Germinal center (tissue), 1 donor: ENCODE measurements at places on chromosomes 16 and 17.
A peak's percentile ranks its signal among the peaks of the same experiment; 100 is the strongest.

GRCh38 chr17:36793976-36794375 is 143.3 kb upstream of the LHX1 start:
- no peak for DNase-seq

DNA sequence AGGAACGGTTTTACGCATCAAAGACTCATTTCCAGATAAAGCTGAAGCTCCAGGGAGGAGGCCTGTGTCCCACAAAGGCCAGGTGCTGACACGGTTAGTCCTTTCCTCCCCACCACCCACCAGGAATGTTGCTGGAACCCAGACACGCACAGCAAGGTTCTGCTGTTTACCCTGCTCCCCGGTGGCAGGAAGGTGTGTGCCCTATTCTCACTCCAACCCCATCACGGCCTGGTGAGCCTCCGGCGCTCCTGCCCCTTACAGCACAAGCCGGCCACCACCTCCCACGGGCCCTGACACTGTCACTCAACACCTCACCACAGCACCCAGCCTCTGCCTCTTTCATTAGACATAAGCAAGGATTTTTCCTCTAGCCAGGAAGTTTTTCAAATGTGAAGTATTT is 47.8 kb downstream of the ANKRD11 start:
- DNase-seq = no peak

DNA sequence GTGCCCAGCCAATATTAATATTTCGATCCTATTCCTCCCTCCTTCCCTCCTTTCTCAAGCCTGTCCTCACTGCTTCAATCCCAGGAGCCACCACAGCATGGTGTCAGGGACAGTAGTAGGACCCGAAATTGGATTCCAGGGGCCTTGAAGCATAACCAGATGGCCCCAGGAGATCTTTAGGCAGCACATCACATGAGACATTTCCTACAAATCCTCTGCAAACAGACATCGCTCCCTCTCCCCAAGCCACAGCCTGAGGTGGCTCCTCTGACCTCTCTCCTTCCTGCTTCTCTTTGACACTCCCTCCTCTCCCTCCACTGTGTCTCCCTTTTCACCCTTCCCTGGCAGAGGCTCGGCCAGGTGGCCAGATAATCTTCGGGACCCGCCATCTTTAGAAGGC is 76.6 kb downstream of the BMERB1 start:
- DNase-seq = no peak

- no peak for DNase-seq
Measured at GRCh38 chr16:1790611-1791255, 2.8 kb downstream of the IGFALS start.

GRCh38 chr16:87076950-87077749 is 240.0 kb downstream of the C16orf95 start:
- peak; percentile 32 for DNase-seq

DNA sequence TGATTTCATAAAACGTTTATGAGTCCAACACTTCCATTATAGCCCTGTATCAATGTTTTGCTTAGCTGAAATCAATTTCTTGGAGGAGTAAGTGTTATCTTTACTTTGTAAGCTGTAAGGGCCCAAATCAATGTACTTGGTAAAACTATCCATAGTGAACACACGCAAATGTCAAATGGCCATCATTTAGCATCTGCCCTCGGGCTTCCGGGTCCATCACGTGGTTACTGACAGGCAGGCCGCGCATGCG is 687 bp upstream of the NARF start:
- peak; percentile 93 for DNase-seq

- no peak for DNase-seq
Measured at GRCh38 chr17:47644324-47644723, 5.4 kb upstream of the KPNB1 start.
